Skin of body (tissue), 3 donors: ENCODE measurements at places on chromosomes 7 and 10. TPM values are rescaled to one million over a fixed set of nuclear protein-coding genes. Genes with fewer than 3 reads are reported as not detected.

Gene CHN2
- 9.1 TPM for total RNA-seq

DNA sequence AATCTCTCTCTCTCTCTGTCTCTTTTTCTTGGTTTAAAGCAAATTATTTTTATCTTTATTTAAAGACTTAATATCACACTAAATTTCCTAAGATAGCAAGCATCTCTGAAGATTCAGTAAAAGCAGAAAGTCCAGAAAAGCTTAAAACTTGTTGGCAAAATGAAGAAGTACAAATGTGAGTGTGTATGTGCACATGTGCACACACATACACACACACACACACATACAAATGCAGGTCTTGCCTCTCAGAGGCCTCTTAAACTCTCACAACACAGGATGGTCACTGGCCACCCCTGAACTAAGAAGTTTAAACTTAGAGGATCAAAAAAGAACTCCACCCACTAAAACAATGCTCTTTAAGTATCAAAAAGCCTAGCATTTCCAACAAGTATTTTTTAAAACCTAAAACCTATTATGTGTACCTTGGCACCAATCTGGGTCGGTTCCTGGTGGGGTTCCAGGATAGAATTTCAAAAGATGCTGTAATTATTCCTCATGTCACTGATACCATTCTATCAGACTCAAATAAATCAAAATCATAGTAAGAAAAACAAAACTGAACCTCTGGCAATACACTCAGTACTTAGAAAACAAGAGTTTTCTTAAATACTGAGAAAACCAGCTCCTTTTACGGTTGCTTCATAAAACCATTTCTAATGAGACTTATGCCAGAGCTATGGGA lies 55.0 kb downstream of the SORBS1 start:
- no peak for DNase-seq

DNA sequence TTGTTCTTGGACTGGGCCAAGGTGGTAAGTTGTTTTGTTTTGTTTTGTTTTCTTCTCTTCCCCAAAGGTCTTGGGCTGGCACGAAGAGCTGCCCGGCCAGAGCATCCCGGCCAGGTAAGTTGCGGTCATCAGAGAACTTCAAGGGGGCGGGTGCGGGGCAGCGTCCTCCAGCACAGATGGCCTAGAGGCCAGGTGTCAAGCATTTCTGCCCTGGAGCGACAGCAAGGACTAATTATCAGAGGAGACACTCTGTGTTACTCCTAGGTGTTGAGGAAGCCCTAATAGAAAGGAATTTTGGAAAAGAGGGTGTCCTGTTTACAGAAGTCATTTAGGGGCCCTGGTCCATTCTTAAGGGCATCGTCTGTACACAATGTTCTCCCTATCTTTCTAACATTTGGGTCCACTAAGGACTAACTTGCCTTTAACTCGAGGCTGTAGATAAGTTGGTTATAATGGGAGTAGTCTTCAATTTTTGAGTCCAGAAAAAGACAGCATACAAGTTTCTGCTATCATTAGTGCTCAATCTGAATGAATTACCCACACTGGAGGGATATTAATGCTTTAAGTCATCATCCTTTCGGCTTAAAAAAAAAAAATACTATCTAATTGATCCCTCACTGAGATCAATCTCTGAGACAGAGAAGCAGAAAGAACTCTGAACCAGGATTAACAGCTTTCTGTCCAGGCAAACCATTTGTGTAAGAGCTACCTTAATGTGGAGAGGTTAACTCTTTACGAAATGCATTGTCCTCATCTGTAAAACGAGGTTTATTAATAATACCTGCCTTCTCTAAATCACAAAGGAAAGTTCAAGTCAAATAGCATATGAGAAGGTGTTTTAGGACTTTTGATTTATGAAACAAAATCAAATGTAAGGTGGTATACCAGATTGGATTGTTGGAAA lies 1.5 kb downstream of the ITGB8 start:
- no peak for DNase-seq

GRCh38 chr7:67723591-67723990 lies 727.0 kb downstream of the TYW1 start:
- DNase-seq = no peak

DNA sequence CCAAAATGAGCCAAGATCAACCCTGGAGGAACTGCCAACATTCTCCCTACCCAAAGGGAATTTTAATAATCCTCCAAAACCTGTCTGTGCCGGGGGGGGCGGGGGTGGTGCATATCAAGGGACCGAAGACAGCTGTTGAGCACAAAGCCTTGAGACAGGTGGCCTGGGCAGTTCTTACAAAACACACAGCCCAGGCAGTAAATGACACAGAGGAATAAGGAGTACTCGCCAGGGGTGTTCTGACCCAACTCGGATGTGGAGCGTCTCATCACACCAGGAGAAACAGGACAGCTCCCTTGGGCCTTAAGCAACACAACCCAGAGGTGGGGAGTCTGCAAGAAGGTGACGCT lies 35.6 kb downstream of the PLAC9 start:
- no peak for DNase-seq

- no peak for DNase-seq
These were observed 2.3 kb upstream of the LDB1 start for GRCh38 chr10:102122450-102122849.

DNA sequence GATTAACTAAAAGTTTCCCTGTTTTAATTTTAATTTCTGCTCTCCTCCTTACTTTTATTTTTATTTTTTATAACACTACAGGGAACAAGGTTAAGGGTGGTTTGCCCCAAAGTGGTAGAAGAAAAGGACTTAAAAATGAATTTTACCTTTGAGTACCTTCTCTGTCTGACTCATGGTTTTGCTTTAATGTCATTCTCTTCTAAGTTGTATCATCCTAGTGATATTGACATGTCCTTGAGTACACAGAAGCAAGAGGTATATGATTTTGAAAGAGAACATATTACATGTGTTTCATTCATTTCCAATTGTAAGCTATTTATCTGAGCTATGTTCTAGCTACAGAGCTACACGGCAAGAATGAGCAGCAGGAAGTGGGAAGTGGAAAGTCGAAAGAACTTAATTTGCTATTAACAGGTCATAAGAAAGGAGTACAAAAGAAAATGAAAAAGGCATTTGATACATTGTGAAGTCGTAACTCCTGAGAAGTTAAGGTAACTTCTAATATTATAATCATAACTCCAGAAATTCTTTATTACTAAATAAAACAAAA lies 112.5 kb downstream of the SEMA3A start:
- no peak for DNase-seq

DNA sequence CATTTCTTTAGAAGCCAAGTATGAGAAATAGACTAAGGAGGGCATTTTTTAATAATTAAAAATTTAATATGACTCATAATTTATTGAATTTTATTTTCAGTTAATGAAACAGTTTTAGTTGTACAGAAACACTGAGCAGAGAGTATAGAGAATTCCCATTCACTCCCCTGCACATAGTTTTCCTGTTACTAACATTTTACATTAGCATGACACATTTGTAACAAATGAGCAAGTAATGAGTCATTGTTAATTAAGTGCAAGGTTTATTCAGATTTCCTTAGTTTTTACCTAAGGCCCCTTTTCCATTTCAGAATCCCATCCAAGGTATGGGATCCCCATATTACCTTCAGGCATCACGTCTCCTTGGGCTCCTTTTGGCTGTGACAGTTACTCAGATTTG lies 271.5 kb upstream of the FZD8 start:
- no peak for DNase-seq

- DNase-seq = no peak
These were observed 681.3 kb downstream of the TNS3 start for GRCh38 chr7:46900312-46901263.

- no peak for DNase-seq
These were observed 35.2 kb downstream of the PRSS2 start for GRCh38 chr7:142806022-142806356.

Gene PLOD3
- 31.2 TPM for total RNA-seq

DNA sequence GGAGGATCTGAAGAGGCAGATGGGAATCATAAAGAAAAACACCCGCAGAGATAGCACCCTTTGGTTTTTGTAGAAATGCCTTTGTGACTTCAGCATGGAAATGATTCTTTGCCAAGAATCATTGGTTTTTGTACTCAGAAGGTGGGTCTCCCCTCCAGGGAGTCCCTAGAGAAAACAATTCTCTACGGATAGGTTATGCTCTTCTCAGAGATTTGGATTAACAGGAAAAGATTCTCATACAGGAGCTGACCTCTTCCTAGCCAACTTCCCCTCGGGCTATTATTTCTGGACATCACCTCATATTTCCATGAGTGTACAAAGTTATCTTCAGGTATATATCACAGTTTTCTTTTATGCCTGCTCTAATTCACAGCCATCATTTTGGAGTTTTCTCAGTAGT lies 274.2 kb upstream of the HABP2 start:
- no peak for DNase-seq

- DNase-seq = no peak
These were observed 10.3 kb downstream of the TOMM7 start for GRCh38 chr7:22812353-22812752.

Gene PAPOLB
- total RNA-seq = 0.30 TPM

Gene DRGX
- total RNA-seq = 0.20 TPM

Gene RBM20
- total RNA-seq = 2.4 TPM

Gene SRGN
- total RNA-seq = 153 TPM

Gene TRIL
- total RNA-seq = 21.8 TPM

DNA sequence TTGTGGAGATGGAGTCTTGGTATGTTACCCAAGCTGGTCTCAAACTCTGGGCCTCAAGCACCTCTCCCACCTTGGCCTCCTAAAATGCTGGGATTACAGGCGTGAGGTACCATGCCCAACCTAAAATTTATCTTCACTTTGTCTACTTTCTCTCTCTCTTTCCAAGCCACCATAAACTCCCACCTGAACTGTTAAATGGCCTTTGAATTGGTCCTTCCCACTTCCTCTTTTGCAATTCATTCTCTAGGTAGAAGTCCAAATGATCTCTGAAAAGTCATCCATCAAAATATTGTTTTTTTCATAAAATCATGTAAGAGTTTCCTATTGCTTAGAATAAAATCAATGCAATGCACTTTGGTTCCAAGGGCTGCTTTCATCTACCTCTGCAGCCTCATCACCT lies 90.1 kb upstream of the CELF2 start:
- no peak for DNase-seq

Gene TUBB8
- total RNA-seq = not detected

Gene MYH16
- total RNA-seq = not detected

DNA sequence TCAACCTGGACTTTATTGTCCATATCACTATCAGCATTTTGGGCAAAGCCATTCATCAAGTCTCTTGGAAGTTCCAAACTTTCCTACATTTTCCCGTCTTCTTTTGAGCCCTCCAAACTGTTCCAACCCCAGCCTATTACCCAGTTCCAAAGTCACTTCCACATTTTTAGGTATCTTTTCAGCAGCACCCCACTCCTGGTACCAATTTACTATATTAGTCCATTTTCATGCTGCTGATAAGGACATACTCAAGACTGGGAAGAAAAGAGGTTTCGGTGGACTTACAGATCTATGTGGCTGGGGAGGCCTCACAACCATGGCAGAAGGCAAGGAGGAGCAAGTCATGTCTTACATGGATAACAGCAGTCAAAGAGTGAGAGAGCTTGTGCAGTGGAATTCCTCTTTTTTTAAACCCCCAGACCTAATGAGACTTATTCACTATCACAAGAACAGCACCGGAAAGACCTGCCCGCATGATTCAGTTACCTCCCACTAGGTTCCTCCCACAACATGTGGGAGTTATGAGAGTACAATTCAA lies 50.2 kb downstream of the NRF1 start:
- DNase-seq = no peak

Gene PTTG1IP2
- not detected for total RNA-seq

Gene SLC18A3
- total RNA-seq = not detected

Gene PRSS37
- not detected for total RNA-seq

Gene IKZF1
- total RNA-seq = 6.5 TPM

- no peak for DNase-seq
These were observed 78.3 kb upstream of the SLC26A5 start for GRCh38 chr7:103524042-103524907.

- DNase-seq = no peak
These were observed 93.6 kb downstream of the HTR5A start for GRCh38 chr7:155163696-155164095.

DNA sequence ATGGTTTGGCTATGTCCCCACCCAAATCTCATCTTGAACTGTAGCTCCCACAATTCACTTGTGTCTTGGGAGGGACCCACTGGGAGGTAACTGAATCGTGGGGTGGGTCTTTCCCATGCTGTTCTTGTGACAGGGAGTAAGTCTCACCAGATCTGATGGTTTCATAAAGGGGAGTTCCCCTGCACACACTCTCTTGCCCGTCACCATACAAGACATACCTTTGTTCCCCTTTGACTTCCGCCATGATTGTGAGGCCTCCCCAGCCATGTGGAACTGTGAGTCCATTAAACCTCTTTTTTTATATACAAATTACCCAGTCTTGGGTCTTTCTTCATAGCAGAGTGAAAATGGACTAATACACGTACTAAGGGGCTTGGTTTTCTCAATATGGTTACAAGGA lies 106.7 kb downstream of the SFMBT2 start:
- no peak for DNase-seq

Gene ACTL6B
- not detected for total RNA-seq

DNA sequence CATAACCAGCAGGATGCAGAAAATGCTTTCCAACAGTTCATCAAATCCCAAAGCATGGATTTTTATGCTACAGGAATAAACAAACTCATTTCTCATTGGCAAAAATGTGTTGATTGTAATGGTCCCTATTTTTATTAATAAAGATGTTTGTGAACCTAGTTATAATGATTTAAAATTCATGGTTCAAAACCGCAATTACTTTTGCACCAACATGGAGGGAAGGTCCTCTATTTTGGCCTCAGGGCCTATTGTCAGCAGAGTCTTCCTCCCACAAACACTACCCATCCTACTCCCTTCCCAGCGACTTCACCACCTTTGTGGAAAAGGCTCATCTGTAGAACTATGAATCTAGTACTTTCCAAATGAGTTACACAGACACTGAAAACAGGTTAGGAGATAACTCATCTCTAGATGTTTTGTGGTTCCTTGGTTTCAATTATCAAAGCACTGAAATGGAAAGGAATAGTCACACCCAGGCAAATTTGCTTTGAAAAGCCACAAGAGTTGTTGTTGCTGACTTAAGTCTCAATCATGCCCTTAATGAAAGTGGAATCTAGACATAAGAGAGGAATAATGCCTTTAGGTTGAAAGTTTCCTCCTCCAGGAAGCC lies 59.4 kb upstream of the FRMD4A start:
- no peak for DNase-seq

Gene CALHM1
- total RNA-seq = not detected

GRCh38 chr7:112853422-112853821 lies 63.2 kb upstream of the TMEM168 start:
- no peak for DNase-seq

Gene ZNF365
- total RNA-seq = 2.7 TPM

DNA sequence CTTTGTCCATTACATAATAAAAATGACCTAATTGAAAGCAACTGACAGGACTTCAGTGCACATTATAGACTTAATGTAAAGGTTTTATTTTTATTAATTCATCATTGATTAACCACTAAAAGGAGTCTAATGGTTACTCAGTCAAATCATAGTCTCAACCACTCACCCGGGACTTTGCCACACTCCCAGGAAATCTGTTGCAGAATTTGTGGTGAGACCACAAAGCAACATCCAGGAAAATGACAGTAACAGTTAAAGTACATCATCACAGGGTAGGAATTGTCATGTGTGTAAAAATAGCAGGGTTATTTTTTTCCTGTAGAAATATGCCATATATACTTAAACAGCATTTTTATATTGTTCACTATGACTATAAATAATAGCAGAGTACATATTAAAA lies 6.3 kb upstream of the HGF start:
- no peak for DNase-seq

Gene CCDC3
- 36.3 TPM for total RNA-seq

Gene GPR146
- total RNA-seq = 9.3 TPM

Gene RARRES2
- 78.2 TPM for total RNA-seq

GRCh38 chr10:125982260-125982948 lies 86.0 kb downstream of the FANK1 start:
- peak; percentile 78 for DNase-seq
